Activated naive CD4-positive, alpha-beta T cell treated with Interleukin-2 at 50 U/mL for 16 hours (primary cell): ENCODE measurements at places on chromosomes 16 and 17.
A peak's percentile ranks its signal among the peaks of the same experiment; 100 is the strongest.

DNA sequence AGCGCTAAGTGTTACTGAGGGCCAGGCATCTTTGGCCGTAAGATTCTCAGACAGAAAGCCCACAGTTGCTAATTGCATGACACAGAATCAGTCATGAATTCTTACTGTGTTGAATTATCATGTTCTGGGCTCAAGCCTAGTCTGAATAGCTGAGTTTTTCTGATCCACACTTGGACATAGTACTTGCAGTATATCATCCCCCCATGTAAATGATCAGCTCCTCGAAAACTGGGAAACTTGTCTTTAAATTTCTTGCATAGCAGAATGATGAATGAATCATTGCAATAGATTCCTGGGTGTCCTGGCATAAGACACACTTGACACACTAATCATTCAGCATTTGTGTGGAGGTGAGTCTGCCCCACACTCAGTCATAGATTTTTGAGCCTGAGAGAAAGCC is 2.2 kb downstream of the MLYCD start:
- no peak for DNase-seq

- no peak for DNase-seq
These were observed 192.1 kb upstream of the KIF2B start for GRCh38 chr17:53630638-53631037.

DNA sequence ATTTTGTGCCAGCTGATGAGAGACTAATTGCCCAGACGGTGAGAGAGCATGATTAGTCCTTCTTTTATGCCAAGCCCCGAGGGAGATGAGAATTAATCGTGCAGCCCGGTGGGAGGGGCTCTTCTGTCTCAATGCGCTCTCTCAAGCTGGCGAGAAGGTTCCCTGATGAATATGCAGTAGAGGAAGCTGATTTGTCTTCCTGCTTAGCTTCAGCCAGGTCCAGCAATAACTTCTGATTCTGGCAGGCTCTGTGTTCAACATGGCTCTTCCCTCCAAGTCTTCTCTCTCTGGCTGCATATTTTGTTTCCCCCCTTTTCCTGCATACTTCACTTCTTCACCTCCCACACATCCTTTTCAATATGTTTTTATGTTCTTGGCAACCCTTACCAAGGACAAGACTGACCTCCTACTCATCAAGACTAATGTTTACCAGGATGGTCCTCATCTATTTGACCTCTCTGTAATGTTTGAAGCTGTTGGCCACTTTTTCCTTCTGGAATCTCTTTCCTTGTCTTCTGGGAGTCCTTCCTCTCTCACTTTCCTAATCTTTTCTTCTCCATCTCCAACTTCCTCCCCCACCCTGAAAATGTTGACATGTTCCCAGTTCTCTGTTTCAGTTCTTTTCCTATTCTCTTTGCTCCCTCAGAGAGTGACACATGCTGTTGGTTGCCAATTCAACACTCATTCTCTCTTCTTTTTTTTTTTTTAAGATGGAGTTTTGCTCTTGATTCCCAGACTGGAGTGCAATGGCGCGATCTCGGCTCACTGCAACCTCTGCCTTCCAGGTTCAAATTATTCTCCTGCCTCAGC is 33.1 kb downstream of the ARL4D start:
- DNase-seq, result no peak

DNA sequence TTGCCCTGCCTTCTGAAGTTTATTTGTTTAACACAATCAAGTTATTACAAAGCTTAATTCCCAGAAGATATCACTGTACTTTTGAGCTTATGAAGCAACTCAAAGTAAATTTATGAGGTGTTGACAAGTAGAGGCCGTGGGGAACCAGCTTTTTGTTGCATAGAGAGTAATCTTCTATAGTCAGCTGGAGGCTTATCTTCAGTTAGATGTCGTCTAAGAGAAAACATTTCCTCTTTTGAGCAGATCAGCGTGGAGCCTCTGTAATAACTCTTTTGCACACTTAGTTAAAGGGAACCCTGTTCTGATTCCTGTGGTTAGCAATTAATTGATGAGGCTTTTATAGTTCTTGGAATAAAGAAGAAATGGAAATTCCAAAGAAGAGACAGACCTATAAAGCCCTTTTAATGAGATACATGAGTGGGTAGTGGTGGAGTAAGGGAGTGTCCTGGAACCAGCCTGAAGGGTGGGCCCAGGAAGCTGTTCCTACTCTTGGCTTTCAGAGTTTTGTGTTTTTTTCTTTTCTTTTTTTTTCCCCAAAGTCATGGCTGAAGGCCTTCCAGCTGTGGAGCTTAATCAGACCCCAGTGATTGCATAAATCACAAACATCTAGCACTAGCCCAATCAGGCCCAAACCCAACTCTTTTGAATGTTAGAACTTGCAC is 28.9 kb upstream of the MAP3K14 start:
- no peak for DNase-seq

GRCh38 chr17:27327397-27327796 is 33.5 kb downstream of the WSB1 start:
- no peak for DNase-seq

DNA sequence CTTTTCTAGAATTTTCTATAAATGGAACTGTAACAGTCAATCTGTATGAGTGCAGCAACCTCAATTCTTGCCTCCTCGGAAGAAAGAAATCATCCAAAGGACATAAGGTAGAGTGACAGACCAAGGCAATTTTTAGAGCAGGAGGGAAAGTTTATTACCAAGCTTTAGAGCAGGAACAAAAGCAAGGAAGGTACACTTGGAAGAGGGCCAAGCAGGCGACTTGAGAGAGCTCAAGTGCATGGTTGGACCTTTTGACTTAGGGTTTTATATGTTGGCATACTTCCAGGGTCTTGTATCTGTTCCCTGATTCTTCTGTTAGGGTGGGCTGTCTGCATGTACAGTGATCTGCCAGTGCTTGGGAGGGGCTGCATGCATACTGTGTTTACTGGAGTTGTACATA is 50.3 kb downstream of the SCNN1G start:
- DNase-seq, result no peak

GRCh38 chr17:83137523-83137922 is 58.1 kb downstream of the METRNL start:
- DNase-seq, result no peak

GRCh38 chr17:6297960-6298359 is 137.0 kb downstream of the AIPL1 start:
- no peak for DNase-seq

GRCh38 chr17:75981019-75981615 is 2.1 kb downstream of the TEN1 start:
- DNase-seq, result no peak

DNA sequence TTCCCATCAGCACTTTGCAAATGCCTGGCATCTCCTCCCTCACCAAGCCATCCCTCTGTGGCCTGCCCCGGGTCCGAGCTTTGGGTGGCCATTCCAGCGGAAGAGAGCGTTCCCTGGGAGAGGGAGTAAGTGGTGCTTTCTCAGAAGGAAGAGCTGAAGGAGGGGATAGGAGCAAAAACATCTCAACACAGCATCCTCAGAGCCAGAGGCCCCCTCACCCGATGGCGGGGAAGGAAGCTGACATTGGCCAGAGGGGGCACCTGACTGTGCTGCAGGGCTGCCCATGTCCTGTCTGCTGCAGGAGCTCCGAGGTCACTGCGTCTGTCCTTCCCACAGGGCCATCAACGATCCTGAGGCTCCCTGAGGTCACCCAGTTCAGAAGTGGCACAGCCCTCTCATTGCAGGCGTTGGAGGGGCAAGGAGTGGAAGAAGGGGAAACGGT is 427 bp upstream of the TLCD3B start:
- no peak for DNase-seq

DNA sequence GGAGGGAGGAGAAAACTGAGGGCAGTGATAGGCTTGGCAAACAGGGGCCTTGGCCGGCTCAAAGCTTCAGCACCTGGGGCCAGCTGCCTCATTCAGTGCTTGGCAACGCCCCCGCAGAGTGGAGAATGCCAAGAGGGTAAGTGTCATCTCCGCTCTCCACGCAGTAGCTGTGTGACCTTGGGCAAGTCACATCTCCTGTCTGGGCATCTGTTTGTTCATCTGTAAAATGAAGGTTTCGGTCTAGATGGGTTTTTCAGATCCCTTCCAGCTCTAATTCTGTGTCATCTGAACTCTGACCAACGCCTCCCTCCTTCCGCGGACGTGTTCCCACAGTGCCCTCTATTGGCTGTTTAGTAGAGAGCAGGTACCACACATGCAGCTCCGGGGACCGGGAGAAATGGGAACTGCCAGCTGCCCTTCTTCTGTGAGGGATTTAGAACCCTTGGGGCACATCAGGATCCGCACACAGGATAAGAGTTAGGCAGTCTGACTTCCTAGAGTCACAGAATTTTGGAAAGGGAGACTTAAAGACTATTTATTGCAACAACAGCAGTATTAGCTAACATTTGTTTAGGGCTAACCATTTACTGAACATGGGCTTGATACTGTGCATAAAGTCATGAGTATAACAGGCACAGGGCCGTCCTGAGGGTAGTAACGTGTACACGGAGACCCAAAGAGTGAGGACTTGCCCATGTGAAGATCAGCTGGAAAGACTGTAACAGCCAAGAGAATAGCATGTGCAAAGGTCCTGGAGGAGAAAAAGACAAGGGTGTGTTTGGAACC is 26.8 kb downstream of the GP2 start:
- peak; percentile 2 for DNase-seq

DNA sequence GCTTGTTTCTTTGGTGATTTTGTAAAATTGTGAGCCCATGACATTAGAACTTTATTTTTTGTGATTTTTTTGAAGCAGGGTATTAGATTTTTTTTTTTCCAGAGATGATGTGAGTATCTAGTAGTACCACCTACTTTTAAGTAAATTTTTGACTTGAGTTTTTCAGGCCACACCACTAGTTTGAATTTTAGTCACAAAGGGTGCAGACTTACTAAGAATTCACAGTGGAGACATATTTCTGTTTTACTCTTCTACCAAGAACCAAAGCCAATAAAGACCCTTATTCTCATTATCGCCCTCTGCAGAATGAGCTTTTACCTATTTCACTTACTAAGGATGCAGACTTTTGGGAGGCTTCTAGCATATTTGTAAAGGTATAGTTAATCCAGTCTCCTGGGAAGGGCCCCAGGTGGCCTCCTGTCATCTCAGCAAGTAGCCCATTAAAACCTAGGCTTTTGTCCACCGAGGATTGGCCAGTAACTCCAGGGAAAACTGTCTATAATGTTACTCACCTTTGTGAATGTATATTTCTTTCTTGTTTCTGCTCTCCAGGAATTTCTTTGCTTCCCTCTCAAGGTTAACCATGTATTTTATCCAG is 30.6 kb downstream of the NLK start:
- DNase-seq, result no peak

DNA sequence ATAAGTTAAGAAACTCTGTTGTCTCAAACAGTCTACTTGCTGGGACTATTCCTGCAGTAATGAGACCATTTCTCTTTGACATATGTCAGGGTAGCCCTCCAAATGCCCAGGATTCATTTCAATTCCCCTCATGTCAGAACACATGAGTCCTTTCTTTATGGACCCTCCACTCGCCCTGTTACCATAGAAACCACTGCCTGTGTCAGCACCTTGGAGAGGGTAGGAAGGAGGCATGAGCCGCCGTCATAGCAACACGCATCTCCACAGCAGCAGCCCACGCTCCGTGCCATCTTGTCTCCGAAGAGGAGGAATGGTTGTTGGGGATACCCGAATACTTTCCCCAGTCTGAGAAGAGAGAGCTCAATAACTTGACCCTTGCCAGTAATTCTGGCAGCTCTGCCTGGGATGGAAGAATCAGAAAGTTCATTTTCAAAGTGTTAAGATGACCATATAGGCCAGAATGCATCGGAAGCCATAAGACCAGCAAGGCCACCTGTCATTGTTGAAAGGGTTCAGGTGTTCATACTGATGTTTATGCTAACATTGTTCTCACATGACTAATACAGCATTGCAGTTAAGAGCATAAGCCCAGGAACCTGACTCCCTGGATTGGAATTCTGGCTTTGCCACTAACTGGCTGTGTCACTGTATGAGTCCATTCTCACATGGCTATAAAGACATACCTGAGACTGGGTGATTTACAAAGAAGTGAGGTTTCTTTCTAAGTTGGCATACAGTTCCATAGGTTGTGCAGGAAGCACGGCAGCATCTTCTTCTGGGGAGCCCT is 141.3 kb downstream of the ABCC12 start:
- DNase-seq, result no peak

DNA sequence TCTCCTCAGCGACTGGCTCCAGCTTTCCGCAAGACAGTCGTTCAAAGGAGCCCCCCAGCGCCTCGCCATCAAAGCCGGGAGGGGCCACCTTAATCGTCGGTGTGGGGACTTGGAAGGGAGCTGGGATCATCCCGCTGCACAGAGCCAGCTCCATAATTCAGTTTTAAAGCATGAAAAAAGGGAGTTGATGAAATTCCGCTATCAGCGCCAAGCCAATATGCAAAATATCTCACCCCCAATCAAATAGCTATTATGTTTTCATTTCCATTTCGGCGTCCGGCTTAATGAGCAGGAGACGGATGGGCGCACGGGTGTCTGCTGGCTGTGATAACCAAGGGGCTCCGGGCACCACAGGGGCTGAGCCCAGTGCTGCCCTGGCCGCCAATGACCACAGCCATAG is 27.7 kb downstream of the ZFPM1 start:
- DNase-seq, result no peak

- no peak for DNase-seq
These were observed 84.2 kb upstream of the LGALS9 start for GRCh38 chr17:27546624-27547300.

- DNase-seq, result no peak
These were observed 14.9 kb downstream of the SNN start for GRCh38 chr16:11683145-11683544.

GRCh38 chr16:16092925-16093627 is 130.2 kb downstream of the ABCC6 start:
- DNase-seq, result no peak

DNA sequence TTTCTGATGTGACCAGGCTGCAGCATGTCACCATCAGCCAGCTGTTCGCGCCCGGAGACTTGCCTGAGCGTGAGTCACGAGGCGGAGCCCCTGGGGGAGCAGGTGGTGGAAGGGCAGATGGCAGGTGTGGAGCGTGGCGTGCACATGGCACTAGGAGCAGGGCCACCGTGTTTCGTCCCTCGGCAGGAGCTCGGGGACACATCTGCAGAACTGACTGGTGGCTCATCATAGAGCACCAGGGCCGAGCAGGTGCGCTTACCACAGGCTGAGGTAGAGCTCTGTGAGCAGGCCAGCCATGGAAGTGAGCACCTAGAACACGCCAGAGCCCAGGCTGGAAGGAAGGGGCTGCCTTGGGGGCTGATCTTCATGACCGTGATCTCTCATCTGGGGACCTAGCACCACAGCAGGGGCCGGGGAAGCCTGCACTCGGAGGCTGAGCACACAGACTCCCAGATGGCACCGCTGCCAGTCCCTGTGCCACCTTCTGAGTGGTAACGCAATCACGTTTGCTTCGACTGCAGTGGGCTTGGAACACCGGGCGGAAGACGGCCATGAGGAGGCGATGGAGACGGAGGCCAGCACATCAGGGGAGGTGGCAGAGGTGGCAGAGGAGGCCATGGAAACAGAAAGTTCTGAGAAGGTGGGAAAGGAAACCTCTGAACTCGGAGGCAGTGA is 61.8 kb upstream of the ENDOV start:
- DNase-seq, result no peak
